Activated T-helper 9 cell treated with anti-CD3 and anti-CD28 coated beads, Interleukin-2, amount 50 U/mL, for 16 hours (primary cell): ENCODE measurements at places on chromosomes 1 and 21.

DNA sequence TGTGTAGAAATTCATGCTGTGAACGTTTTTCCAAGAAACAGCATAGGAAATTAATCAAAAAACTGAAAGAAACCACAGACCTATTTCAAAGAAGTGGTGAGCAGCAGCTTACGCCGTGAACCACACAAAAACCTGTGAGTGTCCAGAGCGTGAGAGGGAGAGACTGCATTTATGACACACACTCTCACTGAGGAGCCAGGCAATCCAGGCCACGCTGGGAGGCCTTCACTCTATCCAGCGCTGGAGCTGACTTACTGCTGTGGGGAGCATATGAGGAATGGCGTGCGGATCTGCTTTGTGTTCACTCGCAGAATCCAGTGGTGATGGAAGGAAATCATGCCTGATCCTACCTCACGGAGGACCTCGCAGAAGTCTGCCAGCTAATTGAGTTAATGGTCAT lies 12.7 kb downstream of the ADAMTS1 start:
- DNase-seq = no peak

- DNase-seq = no peak
Observed at GRCh38 chr1:30303387-30303786, 420.0 kb downstream of the MATN1 start.

- no peak for DNase-seq
Observed at GRCh38 chr21:34364921-34365320, 1.1 kb downstream of the KCNE2 start.

DNA sequence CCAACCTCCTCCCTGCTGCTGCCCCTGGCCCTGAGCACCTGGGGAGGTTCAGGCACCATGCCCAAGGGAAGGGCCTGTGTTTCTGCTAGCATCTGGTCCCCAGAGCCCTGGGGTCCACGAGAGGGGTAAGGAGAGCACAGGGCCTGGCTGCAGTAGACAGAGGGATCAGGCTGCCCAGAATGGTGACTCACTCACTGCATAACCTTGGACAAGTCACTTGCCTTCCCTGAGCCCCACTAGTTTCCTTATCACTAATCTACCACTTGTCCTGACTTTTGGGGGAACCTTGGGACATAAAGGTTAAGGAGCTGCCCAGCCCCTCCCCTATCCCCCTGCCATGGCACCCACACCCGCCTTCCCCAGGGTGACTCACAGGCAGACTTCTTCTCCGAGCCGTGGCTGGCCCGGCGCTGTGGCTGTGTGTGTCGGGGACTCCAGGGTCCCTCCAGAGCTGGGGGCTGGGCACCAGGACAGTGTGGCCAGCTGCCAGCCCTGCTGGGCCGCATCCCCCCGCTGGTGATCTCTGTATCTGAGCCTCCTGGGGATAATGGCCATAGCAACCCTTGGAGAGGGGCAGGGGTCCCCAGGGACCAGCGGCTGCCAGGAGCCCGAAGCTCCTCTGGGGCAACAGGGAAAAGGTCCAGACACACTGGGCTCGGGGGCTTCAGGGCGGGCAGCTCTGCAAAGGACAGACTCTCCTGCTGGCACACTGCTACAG lies 4.0 kb downstream of the ARHGEF19 start:
- DNase-seq = no peak

DNA sequence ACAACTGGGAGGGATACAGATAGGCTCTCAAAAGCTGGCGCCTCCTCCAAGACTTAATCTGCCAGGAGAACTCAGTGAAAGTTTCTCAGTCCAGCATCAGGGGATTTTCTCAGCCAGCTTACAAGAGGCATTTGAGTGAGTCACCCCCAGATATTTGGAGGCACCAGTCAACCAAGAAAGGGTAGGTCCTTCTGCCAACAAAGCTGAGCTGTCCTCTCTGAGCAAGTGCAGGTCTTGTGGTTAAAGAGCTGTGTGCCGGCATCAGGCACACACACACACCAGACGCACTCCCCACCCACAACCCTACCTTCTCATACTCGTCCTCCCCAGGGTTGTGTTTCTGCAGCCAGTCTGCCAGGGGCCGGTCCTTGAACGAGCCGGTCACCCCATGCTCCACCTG lies 27.0 kb upstream of the PPP1R15B start:
- DNase-seq = no peak

- DNase-seq = no peak
Observed at GRCh38 chr1:7247158-7247557, 461.9 kb downstream of the CAMTA1 start.

DNA sequence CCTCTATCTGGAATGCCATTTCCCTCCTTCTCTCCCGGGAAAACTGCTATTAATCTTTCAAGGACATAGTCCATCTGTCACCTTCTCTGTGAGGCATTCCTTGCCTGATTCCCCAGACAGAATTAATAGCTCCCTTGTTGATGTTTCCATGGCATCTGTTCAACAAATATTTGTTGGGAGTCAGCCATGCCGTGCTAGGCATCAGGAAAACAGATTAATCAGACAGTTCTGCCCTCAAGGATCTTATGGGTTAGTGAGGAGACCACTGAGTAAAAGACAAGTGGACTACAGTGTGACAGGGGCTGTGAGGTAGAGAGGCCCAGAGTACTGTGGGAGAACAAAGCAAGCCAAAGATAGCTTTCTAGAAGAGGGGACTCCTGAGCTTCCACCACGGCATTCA lies 11.4 kb upstream of the MAGOH start:
- DNase-seq = no peak

- DNase-seq = no peak
Observed at GRCh38 chr1:186518822-186519381, 58.0 kb upstream of the PDC start.

DNA sequence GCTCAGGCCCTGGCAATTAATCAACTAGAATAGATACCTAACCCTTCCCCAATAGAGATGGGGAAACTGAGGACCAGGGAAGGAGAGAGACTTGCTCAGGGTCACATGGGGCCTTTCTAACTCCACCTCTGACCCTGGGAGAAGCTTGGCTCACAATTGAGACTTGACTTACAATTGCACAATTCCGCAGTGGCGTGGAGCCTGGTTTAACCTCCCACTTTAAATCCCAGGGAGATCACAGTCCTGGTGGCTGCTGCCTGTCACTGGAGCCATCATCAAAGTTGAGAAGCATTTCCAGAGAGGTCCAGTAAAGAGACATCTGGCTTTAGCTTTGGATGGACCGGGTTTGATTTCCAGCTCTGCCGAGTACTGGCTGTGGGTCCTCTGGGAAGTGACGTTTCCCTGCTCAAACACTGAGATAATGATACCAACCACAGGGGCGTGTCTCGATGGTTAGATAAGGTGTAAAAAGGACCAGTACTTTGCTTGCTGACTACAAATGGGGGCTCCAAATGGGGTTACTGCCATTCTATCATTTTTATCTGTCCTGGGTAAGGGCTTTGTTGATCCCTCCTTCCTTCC lies 39.3 kb downstream of the TRIM62 start:
- DNase-seq = no peak

GRCh38 chr1:229128066-229128608 lies 142.8 kb upstream of the RAB4A start:
- no peak for DNase-seq

DNA sequence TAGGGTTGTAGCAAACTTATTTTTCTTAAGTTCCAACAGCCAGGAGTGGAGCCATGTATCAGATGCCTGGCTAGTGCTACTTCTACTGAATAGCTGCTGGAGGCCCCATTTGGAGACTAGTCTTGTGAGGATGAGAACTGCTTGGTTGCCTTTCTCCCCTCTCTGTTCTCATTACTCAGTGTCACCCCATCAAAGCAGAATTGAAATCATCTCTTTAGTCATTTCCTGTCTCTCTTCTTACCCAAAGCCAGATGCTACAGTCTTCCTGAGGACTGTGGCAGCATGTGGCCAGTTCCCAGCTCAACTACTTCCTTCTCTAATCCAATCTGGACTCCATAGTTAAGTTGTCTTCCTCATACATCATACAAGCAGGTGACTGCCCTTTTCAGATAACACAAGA lies 197.5 kb downstream of the BRINP2 start:
- no peak for DNase-seq

- DNase-seq = no peak
Observed at GRCh38 chr1:14363707-14364413, 234.6 kb upstream of the KAZN start.

GRCh38 chr1:67831850-67832513 lies 1.3 kb downstream of the GNG12 start:
- no peak for DNase-seq

DNA sequence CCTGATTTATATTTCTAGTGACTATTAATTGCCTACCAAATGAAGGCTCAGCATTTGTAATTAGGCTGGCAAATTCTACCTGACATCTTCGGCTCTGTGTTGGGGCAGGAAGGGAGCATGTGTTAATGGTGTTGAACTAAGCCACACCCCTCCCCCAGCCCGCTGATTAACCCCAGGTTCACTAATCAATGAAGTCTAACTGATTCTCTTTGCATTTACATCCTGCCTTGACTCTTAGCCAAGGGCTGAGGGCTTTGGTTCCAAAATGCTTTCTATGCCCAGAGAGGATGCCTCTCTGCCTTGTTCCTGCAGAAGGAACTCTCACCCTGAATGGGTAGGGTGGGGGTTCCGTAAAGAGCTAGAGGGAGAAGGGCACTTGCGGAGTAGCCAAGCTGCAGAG lies 393.1 kb downstream of the CAMTA1 start:
- no peak for DNase-seq
